ENCODE measurements at places on chromosomes 1 and 21.

DNA sequence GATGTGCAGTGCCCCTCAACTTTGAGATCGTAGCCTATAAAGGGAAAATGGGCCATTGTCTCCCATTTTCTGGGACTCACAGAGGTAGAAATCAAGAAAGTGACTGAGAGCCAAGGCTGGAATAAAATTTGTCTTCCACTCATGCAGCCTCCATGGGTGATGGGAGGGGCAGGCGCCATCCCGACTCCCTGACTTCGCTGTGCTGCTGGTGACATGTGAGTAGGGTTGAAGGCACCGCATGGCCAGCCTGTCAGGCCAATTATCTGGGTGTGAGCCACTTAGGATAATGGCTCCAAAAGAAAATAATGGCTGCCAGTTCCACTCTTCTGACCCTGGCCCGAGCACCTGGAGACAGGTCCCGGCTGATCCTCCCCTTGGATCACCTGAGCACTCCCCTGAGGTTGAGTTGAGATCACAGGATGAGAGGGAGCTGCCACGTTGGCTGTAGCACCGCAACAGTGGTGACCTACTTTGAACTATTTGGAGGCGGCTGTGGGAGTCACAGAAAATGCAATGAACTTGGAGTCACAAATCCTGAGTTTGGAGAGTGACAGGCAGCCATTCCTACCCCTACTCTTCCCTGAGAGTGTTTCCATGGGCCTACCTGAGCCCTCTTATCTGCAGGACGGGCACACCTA lies 26.3 kb downstream of the CAPN9 start:
- DNase-seq, result no peak

GRCh38 chr1:174769961-174770549 lies 229.7 kb upstream of the CACYBP start:
- no peak for DNase-seq

DNA sequence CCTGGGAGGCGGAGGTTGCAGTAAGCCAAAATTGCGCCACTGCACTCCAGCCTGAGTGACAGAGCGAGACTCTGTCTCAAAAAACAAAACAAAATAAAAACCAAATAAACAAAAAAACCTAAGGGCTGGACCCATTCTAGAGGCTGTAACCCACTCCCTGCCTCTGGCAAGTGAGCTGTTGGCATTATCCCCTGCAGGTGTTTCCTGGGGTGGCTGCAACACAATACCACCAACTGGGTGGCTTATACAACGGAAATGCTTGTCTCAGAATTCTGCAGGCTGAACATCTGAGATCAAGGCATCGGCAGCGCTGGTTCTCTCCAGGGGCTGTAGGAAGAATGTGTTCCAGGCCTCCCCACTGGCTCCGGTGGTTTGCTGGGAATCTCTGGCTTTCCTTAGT lies 15.2 kb downstream of the LRRC38 start:
- DNase-seq, result no peak

GRCh38 chr1:71603044-71603776 lies 522.4 kb upstream of the ZRANB2 start:
- DNase-seq, result no peak

GRCh38 chr1:173475564-173476196 lies 1.5 kb upstream of the PRDX6 start:
- DNase-seq, result no peak

GRCh38 chr1:28817133-28817532 lies 5.2 kb downstream of the OPRD1 start:
- DNase-seq, result no peak

GRCh38 chr1:217091561-217091960 lies 368.3 kb upstream of the ESRRG start:
- no peak for DNase-seq

DNA sequence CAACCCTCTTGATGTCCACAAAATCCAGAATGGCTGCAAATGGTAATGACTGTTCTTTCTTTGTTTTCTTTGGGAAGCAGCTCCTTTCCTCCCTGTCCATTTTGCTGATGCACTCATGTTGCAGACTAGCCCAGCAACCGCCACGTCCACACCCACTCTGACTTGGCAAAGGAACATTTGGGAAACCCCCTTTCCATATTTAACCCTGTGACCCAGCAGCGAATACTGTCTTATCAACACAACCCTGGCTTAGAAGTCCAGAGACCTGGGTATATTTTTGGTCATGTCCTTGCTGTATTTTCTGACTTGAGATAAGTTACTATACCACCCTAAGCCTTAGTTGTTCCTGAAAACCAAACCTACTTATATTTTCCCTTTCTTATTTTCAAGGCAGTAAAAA lies 18.1 kb upstream of the SHE start:
- no peak for DNase-seq

GRCh38 chr1:244100276-244100675 lies 49.2 kb downstream of the ZBTB18 start:
- no peak for DNase-seq

DNA sequence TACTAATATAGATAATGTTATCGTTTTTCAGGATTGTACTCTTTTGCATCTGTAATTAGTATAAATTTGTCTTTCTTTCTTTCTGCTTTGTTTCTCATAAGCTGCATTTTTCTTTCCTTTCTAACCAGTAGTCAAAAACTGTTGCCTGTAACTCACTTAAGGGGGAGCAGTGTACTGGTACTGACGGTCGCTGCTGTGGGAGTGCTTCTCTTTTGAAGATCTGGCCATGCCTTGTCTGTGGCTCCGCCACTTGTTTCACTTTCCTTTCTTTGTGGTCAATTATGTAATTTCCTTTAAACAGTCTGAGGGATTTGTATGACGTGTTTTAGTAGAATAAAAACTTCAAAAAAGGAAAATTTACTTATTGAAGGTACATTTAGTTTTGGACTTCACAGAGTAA lies 37.0 kb downstream of the MIA3 start:
- DNase-seq, result peak; percentile 54

- no peak for DNase-seq
Measured at GRCh38 chr1:203627398-203627797, 766 bp downstream of the ATP2B4 start.

DNA sequence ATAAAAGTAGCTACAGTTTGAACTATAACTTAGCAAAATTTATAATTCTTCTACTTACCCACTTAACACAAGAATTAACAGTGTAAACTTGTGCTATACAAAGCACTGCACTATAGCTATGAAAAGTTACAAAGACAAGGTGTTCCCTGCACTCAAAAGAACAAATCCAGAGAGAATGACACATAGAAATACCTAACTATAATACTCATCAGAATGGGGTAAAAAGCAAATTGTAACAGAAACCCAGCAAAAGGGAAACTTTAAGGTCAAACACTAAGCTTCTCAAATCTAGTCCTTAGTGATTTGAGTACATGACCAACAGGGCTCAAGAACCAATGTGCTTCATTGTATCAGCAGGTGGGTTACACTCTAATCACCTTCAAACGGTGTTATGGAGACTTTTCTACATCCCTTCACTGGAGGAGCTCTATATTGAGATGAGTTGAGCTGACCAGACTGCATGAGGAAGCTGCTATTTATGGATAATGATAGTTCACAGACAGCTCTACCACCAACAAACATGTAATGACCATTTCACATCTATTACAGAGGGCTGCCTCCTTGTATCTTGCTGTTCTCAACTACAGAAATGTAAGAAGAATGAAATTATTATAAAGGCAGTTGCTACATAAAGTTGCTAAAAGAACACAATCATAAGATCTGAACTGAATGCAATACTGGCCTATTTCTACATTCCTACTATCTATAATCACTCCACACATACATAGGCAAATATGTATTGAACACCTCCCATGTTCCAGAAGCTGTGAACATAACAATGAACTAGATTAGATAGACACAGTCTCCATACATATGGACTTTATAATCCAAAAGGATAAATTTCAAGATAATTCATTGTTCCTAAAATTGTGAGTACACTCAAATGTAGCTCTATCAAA lies 47.6 kb downstream of the PIK3R3 start:
- DNase-seq, result no peak

- no peak for DNase-seq
Measured at GRCh38 chr1:209229494-209230061, 353.9 kb upstream of the CAMK1G start.

- DNase-seq, result no peak
Measured at GRCh38 chr1:10538646-10539355, 64.1 kb downstream of the PEX14 start.

GRCh38 chr1:53408013-53408754 lies 51.0 kb upstream of the DMRTB1 start:
- DNase-seq, result no peak

- DNase-seq, result no peak
Measured at GRCh38 chr1:2573250-2573920, 13.2 kb upstream of the PRXL2B start.

- DNase-seq, result no peak
Measured at GRCh38 chr1:236951672-236952071, 52.6 kb downstream of the MT1HL1 start.

DNA sequence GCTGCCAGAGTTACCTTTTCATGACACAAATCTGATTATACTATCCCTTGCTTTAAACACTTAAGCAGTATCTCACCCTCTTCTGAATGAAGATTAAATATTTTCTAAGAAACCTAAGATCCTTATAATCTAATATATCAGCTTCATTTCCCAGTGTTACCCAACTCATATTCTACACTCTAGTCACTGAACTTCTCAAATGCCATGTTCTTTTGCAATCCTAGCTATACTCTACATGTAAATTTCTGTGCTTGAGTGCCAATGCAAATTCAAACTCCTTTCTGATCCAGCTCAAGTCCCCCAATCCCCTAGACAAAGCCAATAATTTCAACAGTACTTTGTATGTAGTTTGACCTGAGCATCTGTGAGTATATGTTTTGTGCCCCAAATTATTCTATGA lies 293.9 kb downstream of the SDCCAG8 start:
- no peak for DNase-seq

DNA sequence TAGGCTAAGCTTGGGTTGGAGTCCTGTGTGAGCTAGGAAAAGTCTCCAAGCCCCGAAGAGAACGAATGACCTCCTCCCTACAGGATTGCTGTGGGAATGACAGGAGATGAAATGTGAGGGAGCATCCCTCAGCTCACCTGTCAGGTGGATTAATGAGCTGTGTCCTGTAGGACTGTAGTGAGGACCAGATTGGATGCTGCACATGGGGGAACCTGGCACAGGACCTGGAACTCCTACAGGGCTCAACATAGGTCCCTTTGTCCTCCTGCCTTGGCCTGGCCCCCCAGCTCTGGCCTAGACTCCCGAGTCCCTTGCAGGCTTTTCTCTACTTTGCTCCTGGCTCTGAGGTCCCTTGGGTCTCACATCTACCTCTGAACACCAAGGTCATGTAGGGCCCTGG lies 155.7 kb downstream of the PTPRU start:
- DNase-seq, result no peak

DNA sequence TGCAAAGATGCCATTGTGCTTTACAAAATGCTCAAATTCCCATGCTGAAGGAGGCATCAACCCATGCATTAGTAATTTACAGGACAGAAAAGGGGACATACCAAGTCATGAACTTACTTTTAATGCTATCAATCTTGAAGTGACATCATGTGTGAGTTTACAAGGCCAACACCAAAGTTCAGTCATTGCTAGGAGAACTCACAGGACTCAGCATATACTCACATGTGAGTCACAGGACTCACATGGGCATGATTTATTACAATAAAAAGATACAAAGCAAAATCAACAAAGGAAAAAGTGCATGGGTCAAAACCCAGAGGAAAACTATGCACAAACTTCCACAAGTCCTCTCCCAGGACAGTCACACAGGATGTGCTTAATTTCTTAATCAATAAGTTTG lies 1656.0 kb downstream of the MRPL39 start:
- no peak for DNase-seq

GRCh38 chr1:183792300-183792699 lies 12.6 kb upstream of the RGL1 start:
- DNase-seq, result no peak

- DNase-seq, result no peak
Measured at GRCh38 chr1:53807916-53808315, 30.2 kb downstream of the NDC1 start.

- DNase-seq, result no peak
Measured at GRCh38 chr1:65279070-65279779, 30.1 kb upstream of the DNAJC6 start.

DNA sequence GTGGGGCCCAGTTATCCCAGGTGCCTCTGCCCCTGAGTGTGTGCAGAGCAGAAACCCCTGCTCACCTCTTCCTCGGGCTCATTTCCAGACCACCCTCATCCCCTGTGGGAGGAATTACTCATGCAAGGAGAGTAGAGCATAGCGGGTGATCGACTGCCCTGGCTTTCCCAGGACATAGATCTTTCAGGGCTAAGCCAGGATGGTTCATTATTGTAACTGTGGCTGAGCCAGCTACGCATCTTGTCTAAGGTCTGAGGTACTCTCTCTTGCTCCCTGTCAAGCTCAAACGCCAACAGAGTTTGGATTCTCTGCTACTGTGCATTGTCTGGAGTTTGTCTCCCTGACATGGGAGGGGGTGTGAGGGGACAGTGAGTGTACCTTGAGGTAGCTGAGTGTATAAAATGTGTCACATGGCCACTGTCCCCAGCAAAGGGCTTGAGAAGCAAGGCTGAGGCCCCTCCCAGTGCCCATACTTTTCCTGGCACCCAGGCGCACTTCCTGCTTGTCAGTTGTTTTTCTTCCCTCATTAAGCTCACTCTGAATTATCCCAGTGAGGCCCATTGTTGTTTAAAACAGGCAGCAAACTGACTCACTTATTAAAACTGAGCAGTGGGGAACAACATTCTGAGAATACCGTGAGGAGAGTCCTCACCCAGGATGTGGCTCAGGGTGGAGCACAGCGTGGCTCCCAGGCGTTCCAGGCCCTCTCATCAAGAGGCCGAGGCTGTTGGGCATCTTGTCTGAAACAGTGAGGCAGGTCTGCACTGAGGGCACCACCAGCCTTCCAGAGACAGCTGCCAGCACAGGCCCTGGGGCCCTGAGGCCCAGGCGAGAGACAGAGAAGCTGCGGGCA lies 92.9 kb downstream of the LAMC2 start:
- DNase-seq, result no peak

GRCh38 chr1:159786966-159787365 lies 6.2 kb downstream of the DUSP23 start:
- no peak for DNase-seq
